ENCODE measurements at places on chromosomes 5 and 9. TPM values are rescaled to one million over a fixed set of nuclear protein-coding genes. Genes with fewer than 3 reads are reported as not detected.

DNA sequence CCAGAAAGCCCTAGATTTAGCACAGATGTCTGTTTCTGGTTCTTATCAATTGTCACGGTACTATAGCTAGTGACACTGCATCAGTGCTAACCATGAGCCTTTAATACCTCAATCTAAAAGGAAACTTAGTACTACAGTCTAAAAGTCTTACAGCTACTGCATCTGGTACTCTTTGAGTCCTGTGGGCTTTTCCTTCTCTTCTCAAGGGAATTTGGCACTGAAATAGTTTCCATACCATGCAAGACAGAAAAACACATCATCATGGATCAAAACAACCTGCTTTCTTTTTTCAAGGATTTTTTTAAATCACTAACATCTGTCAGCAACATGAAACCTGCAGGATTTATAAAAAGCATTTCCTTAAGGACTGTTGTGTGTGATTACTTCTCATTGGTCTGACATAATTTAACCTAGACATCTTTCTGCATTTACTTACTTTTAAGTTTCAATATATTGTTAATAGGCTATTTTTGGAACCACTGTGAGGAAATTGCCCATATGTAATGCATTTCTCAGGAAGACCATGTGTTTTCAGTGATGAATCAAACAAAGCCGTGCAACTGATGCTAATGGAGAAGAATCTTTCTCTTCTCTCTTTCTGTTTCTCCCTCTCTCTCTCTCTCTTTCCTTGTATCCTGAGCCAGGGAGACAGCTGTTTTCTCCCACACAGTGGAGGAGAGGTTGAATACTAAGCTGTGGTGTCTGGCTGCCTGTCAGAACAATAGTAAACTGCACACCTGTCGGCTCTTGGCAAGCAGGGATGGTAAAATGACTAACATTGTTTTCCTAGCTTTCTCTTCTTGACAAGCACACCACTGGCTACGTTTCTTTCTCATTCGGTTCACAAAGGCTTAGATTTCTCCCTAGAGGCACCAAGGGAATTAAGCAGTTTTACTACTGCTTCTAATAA lies 273.4 kb downstream of the CSNK1G3 start:
- no peaks in the 10 kb centered on the region for H3K27me3 ChIP-seq
- H3K27ac ChIP-seq: no peak overlapping the region
- no peaks in the 10 kb centered on the region for H3K4me1 ChIP-seq
- no peak for DNase-seq

Gene C5orf34
- total RNA-seq: 10.7 TPM

Gene NR4A3
- total RNA-seq: 0.17 TPM

Gene GPR151
- not detected for total RNA-seq

GRCh38 chr9:109945573-109945972 lies 165.6 kb downstream of the PALM2AKAP2 start:
- no peak for DNase-seq
- no peaks in the 10 kb centered on the region for H3K36me3 ChIP-seq
- peaks cover 9% of the 10 kb centered on the region for H3K4me1 ChIP-seq
- H3K27me3 ChIP-seq: peaks cover 2% of the 10 kb centered on the region
- H3K4me3 ChIP-seq: no peak overlapping the region
- H3K27ac ChIP-seq: no peak overlapping the region

DNA sequence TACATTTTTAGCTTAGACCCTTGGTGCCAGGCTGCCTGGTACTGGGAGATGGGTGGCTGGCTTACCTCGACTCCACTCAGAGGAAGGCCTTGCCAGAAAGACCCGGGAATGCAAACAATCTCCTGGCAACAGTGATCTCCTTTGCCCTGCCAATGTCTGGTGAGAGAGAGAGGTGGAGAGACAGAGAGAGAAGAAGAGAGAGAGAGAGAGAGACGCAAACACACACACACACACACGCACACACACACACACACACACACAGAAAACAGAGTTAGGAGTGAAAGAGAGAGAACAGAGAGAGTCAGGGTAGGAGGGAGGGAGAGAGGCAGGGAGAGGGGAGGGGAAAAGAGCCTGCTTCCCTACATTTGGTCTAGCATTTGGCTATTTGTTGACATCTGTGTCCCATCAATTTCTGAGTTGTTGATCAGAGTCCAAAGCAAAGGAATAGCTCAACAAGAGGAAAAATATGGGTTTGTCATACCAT lies 181.6 kb upstream of the MAP1B start:
- no peak overlapping the region for H3K27ac ChIP-seq
- DNase-seq: no peak
- no peaks in the 10 kb centered on the region for H3K36me3 ChIP-seq

- no peaks in the 10 kb centered on the region for H3K36me3 ChIP-seq
- H3K27ac ChIP-seq: no peak overlapping the region
- no peaks in the 10 kb centered on the region for H3K27me3 ChIP-seq
- no peaks in the 10 kb centered on the region for H3K4me1 ChIP-seq
Measured at GRCh38 chr5:147986134-147986757, 77.5 kb upstream of the SPINK5 start.

DNA sequence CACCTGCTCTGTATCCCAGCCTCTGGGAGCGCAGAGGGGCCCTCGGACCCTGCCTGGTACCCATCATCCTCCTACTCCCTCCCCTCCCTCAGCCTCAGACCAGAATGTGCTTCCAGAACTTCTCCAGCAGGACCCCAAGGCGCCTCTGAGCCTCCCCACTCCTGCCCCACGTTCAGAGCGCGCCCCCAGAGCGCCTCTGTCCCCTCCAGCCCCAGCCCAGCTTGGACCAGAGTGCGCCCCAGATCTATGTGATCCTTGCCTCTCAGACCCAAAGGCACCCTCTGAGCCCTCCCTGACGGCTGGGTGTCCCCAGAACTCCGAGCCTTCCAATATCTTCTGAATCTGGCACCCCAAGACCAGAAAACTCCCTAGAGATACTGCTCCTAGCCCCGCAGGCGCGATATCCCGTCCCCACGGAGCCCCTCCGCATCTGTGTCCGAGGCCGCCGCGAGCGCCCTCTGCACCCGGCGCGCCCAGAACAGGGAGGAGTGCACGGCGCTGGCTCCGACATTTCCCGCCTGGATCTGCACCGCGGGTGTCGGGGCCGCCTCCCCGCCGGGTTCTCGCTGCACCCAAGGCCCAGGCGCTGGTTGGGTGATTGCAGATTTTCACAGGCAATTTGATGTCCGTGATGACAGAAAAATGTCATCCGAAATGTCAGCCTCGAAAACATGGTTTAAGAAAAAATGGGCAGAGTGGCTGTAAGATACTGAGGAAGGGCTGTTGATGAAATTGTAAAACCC lies 522 bp downstream of the BHMT start:
- peaks cover 2% of the 10 kb centered on the region for H3K36me3 ChIP-seq
- no peak overlapping the region for H3K4me3 ChIP-seq
- H3K27ac ChIP-seq: no peak overlapping the region
- H3K4me1 ChIP-seq: no peaks in the 10 kb centered on the region
- H3K27me3 ChIP-seq: peaks cover 63% of the 10 kb centered on the region
- no peak for DNase-seq

DNA sequence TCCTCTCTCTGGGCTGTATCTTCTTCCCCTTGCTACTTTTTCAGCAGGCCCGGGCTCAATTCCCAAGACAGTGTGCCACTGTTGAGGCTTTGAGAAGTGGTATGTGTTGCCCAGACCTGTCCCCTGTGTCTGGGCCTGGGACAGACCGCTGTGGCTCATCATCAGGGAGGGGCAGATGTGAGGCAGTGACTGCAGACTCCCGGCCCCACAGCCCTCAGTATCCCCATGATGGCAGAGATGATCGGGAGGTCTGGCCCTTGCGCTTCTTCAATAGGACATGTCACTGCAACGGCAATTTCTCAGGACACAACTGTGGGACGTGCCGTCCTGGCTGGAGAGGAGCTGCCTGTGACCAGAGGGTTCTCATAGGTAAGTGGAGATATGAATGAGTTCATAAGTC lies 828 bp downstream of the TYRP1 start:
- no peaks in the 10 kb centered on the region for H3K4me1 ChIP-seq
- DNase-seq: no peak
- H3K27ac ChIP-seq: no peak overlapping the region

DNA sequence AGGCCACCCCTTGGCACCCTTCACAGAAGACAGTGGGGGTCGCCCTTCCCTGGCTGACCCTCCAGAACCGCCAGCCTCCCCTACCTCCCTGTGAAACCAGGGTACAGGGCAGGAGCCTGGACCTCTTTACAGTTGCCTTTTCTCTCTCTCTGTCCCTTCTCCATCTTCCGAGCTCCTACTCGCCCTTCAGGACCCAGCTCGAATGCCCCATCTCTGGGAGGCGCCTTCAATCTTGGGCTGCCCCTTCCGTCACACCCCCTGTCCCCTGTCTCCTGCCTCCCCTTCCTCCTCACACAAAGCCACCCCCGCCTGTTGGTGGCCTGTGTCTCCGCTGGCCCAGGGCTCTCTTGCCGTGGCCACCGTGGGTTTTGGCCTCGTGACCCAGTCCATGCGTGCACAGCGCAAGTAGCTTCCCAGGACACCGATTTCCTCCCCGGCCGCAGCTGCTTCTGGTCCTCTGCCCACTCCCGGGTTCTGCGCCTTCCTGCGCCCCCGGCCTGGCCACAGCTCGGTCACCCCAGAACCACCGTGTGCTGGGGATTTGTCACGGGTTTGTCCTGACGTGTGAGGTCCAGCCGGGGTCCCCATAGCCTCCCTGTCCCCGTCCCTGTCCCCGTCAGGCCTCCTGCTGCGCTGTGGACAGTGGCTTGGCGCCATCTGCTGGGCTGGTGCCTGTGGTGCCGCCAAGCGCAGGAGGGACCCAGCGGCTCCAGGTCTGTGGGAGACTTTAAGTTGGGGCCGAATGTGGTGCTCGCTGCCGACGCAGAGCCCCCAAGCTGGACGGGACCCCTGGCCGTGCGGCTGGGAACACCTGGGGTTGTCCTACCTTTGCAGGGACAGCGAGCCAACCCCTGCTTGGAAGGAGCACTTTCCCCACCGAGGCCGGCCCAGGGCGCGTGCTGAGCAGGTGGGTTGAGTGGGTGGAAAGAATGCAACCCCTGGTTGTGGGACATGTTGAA lies 4.0 kb upstream of the TMEM250 start:
- peaks cover 2% of the 10 kb centered on the region for H3K27me3 ChIP-seq
- no peak overlapping the region for H3K4me3 ChIP-seq
- no peak overlapping the region for H3K27ac ChIP-seq
- peak; percentile 77 for DNase-seq

Gene GFI1B
- total RNA-seq: not detected

Gene FCN1
- not detected for total RNA-seq

Gene PCDHB9
- not detected for total RNA-seq

- no peak for DNase-seq
- no peaks in the 10 kb centered on the region for H3K36me3 ChIP-seq
- H3K27me3 ChIP-seq: no peaks in the 10 kb centered on the region
- no peak overlapping the region for H3K27ac ChIP-seq
- H3K4me3 ChIP-seq: no peak overlapping the region
- no peaks in the 10 kb centered on the region for H3K4me1 ChIP-seq
Measured at GRCh38 chr9:115300874-115301273, 182.9 kb upstream of the TNC start.

DNA sequence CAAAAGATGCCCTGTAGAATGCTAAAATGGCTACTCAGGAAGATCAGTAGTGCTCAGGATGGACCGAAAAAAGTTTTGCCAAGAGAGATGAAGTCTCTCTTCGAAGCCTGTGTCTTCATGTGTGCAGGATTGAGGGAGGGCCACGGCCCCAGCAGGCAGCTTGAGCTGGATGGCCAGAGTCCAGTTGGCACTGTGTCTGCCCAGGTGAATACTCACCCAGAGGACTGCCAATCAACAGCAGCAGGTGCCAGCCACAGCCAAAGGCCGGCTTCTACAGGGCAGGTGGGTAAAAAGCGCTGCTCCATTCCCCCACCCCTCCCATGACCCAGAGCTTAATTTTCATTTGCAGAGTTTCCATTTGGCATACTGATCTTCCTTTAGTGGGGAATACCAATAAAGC lies 287.9 kb upstream of the ZNF608 start:
- H3K4me3 ChIP-seq: no peak overlapping the region
- no peaks in the 10 kb centered on the region for H3K36me3 ChIP-seq
- no peaks in the 10 kb centered on the region for H3K4me1 ChIP-seq
- DNase-seq: no peak
- H3K27ac ChIP-seq: no peak overlapping the region
- peaks cover 1% of the 10 kb centered on the region for H3K27me3 ChIP-seq

DNA sequence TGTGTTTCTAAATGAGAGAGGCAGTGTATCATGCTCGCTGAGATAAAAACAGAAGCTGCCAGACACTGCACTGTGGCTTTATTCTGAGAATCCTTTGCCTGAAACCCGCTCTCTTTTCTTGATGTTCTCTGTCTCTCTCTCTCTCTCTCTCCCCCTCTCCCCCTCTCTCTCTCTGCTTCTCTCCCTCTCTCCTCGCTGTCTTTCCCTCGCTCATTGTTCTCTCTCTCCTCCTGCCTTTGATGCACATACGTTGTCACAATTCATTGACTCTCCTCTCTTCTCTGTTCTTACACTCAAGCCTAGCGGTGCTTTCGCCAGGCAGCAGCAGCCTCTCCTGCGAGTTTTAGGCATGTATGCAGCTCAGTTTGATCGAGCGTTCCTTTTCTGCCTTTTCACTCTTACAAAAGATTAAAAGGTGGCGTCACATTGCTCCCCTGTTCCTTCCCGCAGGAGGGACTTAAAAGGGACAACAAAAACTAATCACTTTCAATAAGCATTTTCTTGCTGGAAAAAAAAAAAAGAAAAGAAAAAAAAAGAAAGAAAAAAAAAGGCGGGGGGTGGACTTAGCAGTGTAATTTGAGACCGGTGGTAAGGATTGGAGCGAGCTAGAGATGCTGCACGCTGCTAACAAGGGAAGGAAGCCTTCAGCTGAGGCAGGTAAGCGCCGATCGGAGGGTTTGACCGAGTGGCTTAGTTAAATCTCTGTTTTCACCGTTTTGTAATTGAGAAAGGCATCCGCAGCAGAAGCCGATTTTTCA lies 717.9 kb upstream of the WWC1 start:
- DNase-seq: no peak
- H3K36me3 ChIP-seq: no peaks in the 10 kb centered on the region
- no peak overlapping the region for H3K27ac ChIP-seq
- H3K4me3 ChIP-seq: no peak overlapping the region
- H3K27me3 ChIP-seq: peaks cover 23% of the 10 kb centered on the region

DNA sequence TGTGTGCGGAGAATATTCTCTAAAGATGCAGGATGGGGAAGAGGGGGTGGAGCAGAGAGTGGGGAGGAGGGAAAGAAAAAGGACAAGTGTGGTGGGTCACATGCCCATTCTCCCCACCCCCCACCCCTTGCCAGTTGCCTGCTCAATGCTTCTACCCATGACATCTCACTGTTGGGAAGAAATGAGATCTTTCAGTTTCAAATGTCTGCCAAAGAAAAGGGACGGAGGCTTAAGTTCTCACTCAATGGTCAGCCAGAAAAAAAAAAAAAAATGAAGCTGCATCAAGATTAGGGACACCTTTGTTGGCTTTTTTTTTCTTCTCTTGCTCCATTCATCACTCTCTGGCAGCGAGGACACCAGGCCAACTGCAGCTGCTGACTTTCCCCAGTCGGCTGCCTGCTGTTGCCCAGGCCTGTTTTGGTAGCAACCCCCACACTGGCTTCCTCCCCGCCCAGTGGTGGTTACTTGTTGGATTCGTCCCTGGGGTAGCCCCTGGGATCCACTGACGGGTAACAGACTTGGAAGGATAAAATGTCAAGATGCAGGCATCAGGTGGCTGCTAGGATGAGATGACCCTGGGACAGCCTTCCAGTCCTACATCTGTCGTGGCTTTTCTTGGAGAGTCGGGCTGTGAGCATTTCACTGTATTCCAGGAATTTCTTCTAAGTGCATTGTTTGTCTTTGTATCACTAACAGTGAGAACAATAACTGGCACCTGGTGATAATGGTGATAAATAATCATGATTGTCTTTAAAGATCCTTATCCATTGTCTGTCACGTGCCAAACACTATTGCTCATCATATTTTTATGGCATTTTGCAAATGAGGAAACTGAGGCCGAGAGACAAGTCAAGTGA lies 9.1 kb downstream of the WWC1 start:
- no peak for DNase-seq
- H3K36me3 ChIP-seq: no peaks in the 10 kb centered on the region
- no peaks in the 10 kb centered on the region for H3K27me3 ChIP-seq

All from activated CD4-positive, alpha-beta T cell treated with anti-CD3 and anti-CD28 coated beads, Interleukin-2, amount 10 ng/mL, durations not matched to agents 7 days and 5 days (primary cell).